ENCODE measurements at places on chromosomes 6 and 20.

GRCh38 chr6:132218059-132218696, 183.1 kb downstream of the MOXD1 start:
- DNase-seq = peak; percentile 45

GRCh38 chr6:166785131-166785530, 158.1 kb upstream of the RPS6KA2 start:
- DNase-seq = no peak

GRCh38 chr20:45051204-45052060, 49.5 kb downstream of the KCNS1 start:
- no peak for DNase-seq

- DNase-seq = no peak
These were observed 101.1 kb downstream of the TFAP2A start for GRCh38 chr6:10313799-10314162.

GRCh38 chr6:156060013-156060412, 604.4 kb upstream of the NOX3 start:
- no peak for DNase-seq

DNA sequence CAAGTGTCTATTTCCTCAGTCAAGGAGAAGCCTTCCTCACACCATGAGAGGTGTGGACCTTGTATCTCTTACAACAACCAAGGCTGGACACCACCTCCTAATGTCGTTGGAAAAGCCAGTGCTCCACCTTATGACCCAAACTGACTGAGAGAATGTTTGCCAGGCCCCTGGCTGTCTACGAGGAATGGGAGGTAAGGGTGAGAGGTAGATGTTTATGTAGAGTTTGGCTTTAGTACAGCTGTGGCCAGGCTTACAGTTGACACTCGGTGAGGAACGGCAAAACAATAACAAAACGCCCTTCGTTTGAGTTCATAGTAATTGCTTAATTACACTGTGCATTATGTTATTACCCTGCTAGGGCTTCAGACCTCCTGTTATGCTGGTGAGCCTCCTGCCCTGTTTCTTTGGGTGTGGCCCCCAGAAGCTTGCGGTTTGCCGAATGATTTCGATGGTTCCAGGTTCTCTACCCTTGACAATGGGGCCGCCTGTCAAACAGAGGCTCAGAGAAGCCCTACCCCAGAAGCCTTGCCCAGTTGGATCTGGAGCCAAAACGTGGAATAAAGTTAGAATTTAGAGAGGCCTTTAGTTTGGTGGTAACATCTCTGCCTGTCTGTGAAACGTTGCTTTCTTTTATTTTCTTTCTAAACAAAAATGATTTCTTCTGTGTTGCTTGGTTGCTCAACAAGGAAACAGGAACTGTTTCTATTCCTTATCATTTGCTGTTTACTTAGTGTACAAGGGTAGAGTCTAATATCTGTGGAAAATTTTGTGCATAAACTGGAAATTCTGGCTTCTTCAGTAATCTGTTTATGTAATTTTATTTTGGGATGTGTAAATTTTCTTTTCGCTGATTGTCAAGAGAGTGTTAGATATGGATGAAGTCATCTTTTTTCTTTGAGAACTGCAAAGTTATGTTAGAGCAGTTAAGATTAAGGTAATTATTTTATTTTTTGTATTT, 60.4 kb upstream of the FOXQ1 start:
- no peak for DNase-seq

DNA sequence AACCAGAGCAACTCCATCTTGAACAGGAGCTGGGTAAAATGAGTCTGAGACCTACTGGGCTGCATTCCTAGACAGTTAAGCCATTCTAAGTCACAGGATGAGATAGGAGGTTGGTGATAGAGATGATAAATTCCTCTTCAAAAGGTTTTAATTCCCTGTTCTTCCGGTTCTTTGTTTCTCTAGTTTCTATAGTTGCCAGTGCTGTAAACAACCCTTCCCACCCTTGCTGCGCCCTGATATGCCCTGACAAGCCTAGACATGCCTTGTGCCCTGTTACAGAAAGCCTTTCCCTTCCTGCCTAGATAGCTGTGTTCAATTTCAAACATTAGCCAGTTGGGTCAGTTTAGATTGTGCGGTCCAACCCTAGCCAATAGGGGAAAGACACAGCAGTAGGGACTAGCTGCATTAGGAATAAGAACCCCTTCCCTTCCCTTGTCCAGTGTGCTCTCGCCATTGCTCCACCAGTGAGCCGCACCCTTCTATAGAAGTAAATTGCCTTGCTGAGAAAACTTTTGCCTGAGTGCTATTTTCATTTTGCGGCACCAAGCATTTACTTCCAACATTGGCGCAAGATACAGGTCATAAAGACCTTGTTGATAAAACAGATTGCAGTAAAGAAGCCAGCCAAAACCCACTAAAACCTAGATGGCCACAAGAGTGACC, 52.5 kb upstream of the CCN2 start:
- DNase-seq = no peak

- DNase-seq = no peak
These were observed 677.2 kb upstream of the SLC35B3 start for GRCh38 chr6:9112544-9112943.

Data from MCF 10A (cell line).